ENCODE measurements at places on chromosomes 16 and 17.

- no peak for DNase-seq
Observed at GRCh38 chr17:50190603-50191358, 10.7 kb downstream of the COL1A1 start.

DNA sequence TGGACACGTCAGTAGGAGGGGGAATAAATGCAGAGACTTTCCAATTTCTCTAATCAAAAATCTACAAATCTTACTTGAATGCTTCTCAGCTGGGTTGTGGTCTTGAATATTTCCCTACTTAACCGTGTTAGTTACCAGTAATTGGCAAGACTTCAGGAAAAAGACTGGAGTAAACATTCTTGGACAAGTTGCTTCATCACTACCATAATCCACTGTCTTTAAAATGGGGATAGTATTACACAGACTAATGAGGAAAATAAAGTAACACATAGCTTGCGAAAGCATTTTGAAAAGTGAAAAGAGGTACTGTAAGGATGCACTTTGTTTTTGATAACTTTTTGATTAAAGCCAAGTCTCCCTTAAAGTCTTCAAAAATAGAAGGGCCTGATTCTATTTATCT lies 18.4 kb downstream of the MYH1 start:
- no peak for DNase-seq

DNA sequence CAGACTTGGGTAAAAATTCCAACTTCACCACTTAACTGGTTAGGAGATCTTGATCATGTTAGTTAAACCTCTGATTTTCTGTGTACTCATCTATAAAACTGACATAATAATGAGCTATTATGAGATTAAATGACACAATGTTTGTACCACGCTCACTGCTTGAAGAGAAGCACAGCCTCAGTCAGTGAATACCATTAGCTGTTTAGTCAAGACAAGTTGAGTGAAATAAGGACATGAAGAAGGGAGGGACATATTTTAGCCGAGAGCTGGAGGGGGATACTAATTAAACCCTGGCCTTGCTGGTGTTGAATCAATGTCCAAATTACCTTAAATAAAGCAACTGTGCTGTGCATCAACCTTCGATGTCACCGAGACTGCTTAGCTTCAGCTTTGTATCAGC lies 105.1 kb upstream of the TOX3 start:
- no peak for DNase-seq

DNA sequence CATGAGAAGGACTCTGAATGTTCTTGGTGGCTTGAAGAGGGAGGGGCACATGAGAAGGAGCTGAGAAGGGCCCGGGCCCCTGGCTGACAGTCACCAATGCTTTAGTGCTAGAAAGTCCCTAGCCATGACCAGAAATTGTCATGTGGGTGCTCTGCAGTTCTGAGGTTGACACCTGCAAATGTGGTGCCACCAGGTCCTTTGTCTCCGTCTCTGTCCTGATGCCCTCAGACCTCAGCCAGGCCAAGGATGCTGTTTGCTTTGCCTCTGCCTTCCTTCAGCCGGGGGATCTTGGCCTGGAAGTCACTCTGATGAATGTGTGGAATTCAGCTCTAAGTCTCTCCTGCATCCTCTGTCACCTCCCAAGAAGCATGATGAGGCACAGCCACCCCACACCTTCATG lies 63.6 kb downstream of the TNFRSF13B start:
- no peak for DNase-seq

GRCh38 chr17:14498812-14499211 lies 197.9 kb downstream of the HS3ST3B1 start:
- DNase-seq: no peak

DNA sequence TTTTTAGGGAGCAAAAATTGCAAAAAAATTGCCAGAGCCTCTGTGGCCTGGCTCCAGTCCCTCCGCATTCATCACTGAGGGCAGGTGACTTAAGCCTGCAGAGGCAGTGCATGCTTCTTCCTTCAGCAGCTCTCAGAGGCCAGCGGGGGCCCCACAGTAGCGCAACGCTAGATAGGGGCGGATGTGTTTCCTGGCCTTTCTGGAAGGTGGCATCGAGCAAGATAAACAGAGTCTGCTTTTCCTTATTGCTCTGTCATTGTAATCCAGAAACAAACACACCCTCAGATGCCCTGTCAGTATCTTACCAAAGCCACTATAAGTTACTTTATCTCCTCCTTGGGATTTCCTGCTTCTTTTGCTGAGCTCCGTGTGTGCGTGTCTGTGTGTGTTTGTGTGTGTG lies 75.5 kb upstream of the IRX6 start:
- DNase-seq: no peak
